NCI-H1694 treated with DMSO at 0.1 percent for 48 hours (cell line): ENCODE measurements at places on chromosomes 13 and 19.
A peak's percentile ranks its signal among the peaks of the same experiment; 100 is the strongest.

DNA sequence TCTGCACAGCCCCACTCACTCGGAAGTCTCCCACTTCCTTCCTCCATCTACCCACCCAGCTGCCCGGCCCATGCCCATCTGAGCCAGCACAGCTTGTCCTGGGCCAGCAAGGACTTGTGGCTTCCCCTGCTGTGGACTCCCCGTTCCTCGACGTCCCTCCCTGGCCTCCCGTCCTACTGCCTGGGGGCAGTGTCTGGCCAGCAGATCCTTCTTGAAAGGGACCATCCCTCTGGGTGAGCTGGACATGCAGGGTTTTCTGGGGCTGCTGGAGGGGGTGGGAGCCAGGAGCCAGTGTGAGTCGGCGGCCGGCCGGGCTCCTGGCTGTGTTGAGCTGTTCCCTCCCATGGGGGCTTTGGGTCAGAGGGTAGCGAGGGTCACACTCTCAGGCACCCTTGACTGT lies 26.7 kb downstream of the CRTC1 start:
- no peak for DNase-seq

GRCh38 chr13:23074075-23074828 lies 106.5 kb upstream of the SGCG start:
- DNase-seq, result no peak

DNA sequence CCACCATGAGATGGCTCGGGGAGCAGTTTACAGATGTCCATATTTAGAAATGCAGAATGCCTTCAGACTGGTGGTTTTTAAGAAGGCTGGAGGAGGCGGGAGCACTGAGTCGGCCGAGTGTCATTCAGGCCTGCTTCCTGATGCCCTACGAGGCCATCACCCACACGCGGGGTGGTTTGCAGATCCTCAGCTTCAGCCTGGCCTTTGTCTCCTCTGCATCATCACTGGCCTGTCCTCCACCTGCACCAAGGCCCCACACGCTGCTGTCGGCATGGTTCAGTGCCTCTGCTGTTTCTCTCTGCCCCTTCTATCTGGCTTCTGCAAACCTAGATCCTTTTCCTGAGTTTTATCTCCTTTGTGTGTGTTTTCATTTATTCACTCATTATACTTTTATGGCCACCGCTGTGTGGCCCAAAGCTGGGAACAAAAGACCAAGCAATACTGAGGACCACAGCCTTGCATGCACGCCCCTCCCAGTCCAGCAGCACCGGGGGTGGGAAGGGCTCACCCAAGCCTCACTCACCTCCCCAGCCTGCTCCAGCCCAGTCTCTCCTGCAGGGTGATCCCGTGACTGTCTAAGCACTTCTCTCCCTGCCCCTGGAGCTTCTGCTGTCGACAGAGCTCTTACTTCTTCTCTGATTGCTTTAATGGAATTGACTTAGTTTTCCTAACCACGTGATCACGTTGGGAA lies 240.8 kb downstream of the TEX29 start:
- no peak for DNase-seq

DNA sequence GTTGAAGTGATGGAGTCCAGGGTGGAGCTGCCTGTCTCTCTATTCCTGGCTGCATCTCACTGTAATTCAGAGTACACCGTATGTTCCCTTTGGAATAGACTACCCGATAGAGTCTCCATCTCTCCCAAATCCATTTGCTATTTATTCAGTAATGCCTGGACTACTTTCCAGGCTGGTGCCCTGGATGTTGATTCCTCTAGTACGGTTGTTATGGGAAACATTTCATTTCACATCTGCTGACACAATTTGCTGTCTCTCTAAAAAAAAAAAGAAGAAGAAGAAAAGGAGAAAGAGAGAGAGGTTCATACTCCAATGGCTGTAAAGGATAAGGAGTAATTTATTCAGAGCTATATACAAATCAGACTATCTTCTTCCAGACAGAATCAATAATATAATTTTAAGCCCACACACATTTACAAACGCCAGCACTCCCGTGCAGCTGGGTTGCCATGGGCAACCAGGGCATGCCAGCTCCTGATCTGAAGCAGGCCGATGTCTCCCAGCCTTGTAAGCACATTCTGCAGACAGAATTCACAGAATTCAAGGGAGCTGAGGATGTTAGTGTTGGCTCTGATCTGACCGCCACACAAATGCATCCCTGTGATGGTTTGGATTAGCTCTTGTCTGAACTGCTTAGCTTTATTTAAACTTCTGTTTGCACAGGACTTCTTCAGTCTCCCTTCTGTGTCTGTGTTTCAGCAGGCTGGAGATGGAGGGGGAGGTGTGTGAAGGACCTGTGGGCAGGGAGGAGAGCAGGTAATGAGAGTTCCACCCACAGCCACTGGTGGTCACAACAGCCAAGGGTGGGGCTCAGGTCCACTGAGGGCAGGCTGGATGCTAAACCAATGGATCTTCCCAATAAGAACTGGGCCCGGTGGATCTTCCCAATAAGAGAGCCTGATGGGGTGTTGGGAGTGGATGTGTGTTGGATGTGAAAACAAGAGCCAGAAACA lies 66.0 kb downstream of the TEX26 start:
- peak; percentile 72 for DNase-seq

DNA sequence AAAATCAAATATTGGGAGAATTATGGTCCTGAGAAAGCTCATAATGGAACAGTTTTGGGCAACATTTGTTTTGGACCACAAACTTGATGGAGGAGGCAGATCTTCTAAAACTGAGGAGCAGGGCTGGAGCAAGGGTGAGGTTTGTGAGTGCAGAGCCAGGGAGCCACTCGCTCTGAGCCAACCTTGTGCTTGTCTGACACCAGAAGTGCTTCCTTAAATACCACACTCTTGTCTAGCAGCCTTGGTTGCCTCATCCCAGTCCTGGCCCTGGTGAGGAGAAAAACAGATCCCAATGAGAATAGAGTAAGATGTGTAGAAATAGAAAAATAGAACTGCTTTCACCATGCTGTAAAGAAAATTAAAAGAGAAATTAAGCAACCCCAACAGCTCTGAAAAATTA lies 6.7 kb downstream of the ZNF317 start:
- no peak for DNase-seq

- no peak for DNase-seq
Measured at GRCh38 chr13:38872693-38873092, 117.9 kb downstream of the STOML3 start.

DNA sequence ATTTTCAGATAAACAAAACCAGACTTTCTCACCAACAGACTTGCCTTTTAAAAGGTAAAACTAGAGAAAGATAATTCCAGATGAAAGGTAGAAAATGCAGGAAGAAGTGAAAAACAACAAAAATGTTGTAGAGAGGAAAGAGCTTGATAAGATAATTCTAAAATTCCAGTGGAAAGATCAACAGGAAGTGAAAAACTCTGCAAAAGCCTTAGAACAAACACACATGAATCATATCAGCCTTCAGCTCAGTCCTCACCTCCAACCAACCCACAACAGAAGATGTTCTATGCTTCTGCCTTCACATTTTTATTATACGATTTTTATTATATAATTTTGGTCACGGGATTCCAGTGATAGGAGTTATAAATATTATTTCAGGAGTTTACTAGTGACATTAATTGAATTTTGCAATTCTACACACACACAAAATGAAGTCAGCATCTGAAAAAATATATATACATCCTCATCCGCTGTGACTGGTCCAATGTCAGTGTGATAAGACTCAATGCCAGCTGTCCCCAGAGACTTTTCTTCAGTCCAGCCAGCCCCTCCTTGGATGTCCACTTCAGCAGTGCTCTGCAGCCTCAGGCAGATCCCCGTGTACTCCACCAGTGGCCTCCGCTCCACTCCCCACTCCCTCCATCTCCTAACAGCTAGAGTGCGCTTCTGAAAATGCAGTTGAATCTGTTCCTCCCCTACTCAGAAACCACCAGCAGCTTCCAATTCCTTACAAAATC lies 57.9 kb downstream of the GADD45B start:
- no peak for DNase-seq

GRCh38 chr13:109918179-109918711 lies 131.9 kb upstream of the IRS2 start:
- no peak for DNase-seq

DNA sequence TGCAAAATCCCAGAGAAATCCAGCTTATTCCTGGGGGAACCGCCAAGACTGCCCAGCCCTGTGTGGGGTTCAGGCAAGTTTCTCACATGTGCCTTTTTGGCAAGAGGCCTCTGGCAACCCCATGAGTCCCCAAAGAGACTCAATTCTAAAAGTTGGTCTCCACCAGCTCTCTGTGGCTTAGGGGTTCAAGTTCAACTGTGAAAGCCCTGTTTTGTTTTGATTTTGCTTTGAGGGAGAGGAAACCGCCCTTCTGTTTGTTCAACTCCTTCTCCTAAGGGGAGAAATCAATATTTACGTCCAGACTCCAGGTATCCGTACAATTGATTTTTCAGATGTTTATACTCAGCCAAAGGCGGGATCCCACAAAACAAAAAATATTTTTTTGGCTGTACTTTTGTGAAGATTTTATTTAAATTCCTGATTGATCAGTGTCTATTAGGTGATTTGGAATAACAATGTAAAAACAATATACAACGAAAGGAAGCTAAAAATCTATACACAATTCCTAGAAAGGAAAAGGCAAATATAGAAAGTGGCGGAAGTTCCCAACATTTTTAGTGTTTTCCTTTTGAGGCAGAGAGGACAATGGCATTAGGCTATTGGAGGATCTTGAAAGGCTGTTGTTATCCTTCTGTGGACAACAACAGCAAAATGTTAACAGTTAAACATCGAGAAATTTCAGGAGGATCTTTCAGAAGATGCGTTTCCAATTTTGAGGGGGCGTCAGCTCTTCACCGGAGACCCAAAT lies 583 bp upstream of the LDLR start:
- DNase-seq, result no peak

DNA sequence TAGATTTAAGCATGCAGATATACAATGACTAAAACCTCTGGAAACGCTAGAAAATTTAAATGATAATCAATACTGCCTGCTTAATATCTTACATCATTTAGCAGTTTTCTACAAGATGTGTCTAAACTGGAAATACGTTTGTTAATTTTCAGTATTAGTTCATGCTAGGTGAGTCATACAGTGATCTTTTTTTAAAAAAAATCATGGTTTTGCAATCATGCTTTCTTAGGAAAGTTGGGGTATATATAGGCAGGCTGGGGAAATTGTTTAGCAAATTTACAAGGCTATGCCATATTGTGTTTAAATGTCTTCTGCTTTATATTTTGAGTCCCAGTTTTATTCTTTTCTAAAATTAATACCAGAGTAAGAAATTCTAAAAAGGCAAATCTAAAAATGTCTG lies 245.4 kb upstream of the SPRY2 start:
- DNase-seq, result no peak

DNA sequence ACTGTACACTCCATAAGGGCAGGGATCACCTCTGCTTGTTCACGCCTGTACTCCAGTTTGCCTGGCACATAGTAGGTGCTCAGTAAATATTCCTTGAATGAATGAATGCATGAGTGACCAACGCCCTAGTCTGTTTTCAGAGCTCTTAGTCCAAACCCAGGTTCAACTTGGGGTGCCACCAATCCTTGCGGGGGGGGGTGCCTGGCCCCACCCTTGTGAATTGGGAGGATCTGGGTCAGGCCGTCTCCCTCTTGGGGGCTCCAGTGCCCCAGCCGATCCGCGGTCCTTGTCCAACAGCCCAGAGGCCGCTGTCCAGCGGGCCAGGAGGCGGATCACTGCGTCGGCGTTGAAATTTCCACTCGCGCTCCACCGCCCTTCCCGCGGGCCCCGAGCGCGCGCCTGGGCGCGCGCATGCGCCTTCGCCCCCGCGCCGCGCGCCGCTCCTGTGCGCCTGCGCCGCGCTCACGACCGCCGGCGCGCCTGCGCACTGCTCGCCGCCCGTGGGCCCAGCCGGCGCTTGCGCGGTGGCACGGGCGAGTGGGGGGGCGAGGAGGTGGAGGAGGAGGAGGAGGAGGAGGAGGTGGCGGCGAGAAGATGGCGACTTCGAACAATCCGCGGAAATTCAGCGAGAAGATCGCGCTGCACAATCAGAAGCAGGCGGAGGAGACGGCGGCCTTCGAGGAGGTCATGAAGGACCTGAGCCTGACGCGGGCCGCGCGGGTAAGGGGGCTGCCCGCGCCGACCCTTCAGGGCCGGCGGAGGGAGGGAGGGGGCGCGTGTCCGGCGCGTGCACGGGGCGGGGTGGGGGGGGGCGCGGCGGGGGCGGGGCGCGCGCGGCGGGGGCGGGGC lies at the start of gene CRTC1:
Gene CRTC1, plus strand, starts transcription at position 572 of the 849 bp plus-strand sequence. Its CDS starts 23 bp downstream, at position 595.
- peak; percentile 48 for DNase-seq

DNA sequence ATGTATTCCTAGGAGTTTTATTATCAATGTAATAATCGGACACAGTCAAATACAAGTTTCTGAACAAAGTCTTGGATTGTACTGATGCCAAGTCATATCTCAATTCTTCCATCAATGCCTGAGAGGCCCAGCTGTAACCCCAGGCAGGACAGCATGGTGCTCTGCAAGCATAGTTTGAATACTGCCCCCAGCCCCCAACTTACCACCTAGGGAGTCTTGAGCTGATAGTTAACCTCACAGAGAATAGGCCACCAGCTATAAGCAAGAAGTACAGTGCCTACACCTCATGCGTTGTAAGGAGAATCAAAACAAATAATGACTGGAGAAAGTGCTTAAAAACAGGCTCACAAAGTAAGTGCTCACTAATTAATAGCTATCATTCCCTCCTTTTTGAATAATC lies 2.7 kb downstream of the PROSER1 start:
- no peak for DNase-seq

DNA sequence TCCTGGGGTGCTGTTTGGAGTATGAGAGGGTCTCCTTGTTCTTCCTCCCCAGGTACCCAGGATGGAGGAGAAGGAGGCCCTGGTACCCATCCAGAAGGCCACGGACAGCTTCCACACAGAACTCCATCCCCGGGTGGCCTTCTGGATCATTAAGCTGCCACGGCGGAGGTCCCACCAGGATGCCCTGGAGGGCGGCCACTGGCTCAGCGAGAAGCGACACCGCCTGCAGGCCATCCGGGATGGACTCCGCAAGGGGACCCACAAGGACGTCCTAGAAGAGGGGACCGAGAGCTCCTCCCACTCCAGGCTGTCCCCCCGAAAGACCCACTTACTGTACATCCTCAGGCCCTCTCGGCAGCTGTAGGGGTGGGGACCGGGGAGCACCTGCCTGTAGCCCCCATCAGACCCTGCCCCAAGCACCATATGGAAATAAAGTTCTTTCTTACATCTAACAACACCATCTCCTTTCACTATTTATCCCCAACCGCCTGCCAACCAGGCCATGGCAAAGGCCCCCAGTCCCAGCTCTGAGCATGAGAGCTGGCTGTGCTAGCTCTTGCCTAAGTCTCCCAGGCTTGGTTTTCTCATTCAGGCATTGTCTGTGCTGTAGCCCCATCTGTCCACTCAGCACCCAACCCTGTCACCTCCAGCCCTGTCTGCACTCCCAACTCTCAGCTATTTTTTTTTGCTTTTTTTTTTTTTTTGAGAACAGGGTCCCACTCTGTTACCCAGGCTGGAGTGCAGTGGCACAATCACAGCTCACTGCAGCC lies 11.2 kb downstream of the DKKL1 start:
- no peak for DNase-seq

- no peak for DNase-seq
Measured at GRCh38 chr13:110869805-110870706, 44.8 kb downstream of the ANKRD10 start.
